Globus pallidus (tissue), 1 donor: ENCODE measurements at places on chromosomes 3 and 15.
A peak's percentile ranks its signal among the peaks of the same experiment; 100 is the strongest.

- DNase-seq: no peak
These were observed 4.9 kb downstream of the MESP2 start for GRCh38 chr15:89781055-89781454.

- no peak for DNase-seq
These were observed 9.7 kb upstream of the DCLK3 start for GRCh38 chr3:36774052-36774451.

- peak; percentile 29 for DNase-seq
These were observed 2.5 kb downstream of the GOLIM4 start for GRCh38 chr3:168093229-168093628.

- no peak for DNase-seq
These were observed 62.0 kb downstream of the ESYT3 start for GRCh38 chr3:138496436-138496835.

DNA sequence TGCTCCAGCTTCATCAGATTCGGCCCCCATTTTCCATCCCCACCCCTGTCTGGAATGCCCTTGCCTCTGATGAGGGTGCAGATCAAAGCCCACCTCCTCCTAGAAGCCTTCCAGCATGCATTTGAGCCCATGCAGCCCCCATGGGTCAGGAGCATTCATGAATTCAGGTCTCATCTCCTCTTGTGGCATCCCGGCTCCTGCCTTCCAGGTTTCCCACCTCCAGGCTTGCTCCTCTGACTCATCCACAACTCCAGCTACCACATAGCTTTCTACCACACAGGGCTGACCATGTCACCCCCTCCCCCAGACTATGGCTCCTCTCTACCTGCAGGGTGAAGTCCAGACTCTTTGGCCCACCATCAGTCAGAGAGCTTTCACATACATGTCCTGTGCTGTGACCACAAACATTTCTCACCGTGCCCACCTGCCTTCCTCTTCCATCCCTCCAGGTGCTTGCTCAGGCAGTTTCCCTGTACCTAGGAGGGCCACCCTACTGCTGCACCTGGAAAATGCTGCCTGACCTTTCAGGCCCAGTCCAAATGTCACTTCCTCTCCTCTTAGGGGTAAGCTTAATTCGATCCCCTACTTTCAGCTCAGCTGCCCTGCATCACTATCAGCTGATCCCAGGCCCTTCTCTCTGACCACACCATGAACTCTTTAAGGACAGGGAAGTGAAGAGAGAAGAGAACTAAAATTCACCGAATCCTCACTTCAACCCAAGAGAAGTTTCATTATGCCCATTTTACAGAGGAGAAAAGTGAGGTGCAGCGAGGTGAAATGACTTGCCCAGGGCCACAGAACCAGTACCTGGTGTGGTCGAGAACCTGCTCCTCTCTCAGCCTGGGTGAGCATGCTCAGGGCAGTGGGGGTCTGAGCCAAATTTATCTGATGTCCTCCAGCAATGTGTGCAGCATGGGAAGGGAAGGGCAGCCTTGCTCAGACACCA lies 13.7 kb upstream of the FGD5 start:
- no peak for DNase-seq

GRCh38 chr3:154791611-154792010 lies 288.5 kb upstream of the MME start:
- DNase-seq: no peak

DNA sequence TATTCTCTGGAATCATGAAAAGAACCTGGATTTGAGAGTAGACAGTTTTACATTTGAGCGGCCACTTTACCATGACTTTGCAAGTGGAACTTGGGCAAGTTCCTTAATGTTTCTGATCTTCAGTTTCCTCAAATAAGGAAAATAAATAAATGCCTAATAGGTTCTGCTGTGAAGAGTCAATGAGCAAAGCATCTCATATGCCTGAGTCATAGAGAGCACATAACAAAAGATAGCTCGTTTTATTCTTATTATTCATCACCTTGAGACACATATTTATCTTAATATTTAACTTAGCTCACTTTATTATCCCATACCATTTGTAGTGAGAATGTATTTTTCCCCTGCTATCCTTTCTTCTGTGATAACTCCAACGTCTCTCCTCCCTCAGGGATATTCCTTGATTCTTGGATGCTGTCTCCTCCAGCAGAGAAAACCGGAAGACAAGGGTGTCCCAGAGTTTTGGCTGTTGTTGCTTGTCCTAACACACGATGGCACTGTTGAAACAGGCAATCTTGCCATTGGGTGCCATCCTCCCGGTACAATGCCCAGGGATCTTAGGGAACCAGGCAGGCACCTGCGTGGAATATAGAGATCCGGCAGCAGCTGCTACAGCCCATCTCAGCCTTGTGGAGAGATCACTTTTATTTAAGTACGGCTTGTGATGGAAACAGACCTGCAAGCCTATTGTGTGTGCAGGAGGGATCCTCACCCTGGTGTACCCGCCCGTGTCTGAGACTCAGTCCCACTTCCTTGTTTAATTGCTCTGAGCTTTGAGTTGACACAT lies 33.3 kb upstream of the VPS33B start:
- DNase-seq: peak; percentile 75

DNA sequence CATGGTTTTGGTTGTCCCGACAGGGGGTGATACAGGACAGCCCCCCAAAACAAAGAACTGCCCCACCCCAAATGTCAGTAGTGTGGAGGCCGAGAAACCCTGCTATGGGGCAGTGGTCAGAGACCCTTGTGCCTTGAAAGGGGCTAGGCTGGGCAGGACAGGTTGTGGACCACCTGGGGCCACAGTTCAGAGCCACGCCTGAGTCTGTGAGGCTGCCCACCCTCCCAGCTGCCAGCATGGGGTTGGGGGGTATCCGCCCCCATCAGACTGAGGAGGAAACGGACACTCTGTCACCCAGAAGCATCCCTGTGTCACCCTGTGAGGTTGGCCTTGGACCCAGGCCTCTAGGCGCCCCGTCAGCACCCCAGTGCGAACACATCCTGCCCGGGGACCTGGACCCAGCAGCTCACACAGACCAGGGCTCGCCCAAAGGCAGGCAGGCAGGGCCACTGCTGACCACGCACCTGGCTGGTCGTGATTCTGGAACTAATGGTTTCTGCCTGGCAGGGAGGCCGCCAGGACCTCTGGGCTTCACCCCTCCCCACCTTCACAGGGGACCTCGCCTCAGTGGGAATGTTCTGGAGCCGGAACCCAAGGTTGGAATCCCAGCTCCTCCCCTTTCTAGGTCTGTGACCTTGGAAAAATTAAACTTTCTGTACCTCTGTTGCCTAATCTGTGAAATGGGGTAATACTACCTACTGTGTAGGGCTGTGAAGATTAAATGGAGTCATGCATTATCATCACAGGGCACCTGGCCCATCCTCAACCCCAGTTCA lies 1.4 kb downstream of the SLC41A3 start:
- no peak for DNase-seq

DNA sequence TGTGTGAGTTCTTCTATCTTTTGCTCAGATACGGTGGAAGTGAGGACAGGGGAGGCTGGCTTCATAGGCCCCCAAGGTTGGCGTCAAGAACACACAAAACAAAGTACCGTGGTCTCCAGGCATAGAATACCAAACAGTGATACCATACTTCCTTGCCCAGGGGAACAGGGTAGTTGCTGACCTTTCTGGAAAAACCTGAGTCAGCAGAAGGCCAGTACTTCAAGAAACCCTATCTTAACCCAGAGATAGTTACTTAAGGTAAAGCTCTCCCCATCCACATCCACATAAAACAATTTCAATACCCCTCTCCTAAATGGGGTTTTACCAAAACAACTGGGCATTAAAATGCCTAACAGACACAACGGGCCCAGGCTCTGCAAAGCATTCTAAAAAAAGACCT lies 29.6 kb upstream of the RPS17 start:
- DNase-seq: no peak

DNA sequence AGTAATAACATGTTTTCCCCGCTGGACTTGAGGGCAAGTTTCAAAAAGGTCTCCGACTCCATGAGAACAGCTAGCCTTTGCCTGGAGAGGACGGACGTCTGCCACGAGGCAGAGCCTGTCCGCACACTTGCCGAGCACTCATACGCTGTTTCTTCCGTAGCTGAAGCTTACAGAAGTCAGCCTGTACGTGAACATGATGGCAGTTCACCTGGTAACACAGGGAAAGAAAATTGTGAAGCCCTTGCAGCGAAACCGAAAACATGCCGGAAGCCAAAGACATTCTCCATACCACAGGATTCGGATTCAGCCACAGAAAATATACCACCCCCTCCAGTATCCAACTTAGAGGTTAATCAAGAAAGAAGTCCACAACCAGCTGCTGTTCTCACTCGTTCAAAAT lies 43.9 kb upstream of the RASA2 start:
- no peak for DNase-seq

DNA sequence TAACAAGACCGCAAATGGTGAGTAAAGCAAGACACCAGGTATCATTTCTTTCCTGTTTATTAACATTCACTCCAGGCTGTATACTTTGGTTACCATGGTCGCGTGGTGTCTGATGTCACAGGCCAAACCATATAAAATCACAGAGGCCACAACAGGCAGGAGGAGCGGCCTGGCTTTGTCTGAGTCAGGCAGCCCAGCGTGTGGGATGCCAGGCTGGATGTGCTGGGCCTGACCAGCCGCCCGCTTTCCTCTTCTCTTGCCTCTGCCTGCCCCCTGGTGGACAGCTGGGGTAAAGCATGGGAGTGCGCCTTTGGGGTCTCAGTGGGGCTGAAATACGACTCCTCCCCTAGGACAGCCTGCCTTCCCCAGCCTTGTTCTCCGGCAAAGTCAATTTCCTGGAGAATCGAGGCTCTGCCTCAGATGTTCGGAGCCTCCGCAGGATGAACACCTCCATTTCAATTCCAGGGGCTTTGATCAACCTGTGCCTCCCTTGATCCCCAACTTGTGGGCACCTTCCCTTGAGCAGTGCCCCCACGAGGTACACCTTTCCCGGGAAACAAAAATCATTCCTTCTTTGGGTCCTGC lies 78.2 kb downstream of the CCNL1 start:
- peak; percentile 91 for DNase-seq

- DNase-seq: peak; percentile 42
These were observed 38.5 kb upstream of the CPB1 start for GRCh38 chr3:148789146-148789545.

GRCh38 chr3:71372241-71372768 lies 211.2 kb downstream of the FOXP1 start:
- no peak for DNase-seq

- no peak for DNase-seq
These were observed 71.7 kb downstream of the RYR3 start for GRCh38 chr15:33382491-33382890.

- no peak for DNase-seq
These were observed 277.4 kb upstream of the NR2E3 start for GRCh38 chr15:71532994-71533393.

GRCh38 chr3:186617036-186617946 lies 4.4 kb downstream of the AHSG start:
- DNase-seq: peak; percentile 71

GRCh38 chr3:113516115-113516505 lies 1.2 kb upstream of the SPICE1 start:
- DNase-seq: no peak

DNA sequence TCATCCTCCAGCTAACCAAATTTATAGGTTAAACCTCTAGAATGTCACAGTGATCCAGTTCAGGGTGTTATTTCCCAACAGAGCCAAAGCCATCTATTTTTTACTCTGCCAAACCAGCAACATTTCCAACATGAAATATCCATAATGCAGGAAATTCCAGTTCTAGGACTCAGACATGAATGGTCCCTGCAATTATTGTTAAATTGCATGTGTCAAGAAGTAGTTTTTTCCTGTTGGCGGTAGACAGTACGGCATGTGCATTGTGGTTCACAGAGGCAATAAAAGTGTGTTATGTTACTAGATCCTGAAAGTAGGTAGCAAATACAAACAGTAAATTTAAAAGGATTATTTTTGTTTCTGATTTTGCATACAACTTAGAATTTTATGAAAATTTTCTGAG lies 215.7 kb upstream of the THBS1 start:
- DNase-seq: no peak

- DNase-seq: no peak
These were observed 51.6 kb upstream of the TCF12 start for GRCh38 chr15:56866803-56867202.

GRCh38 chr3:61595288-61595687 lies 33.9 kb downstream of the PTPRG start:
- no peak for DNase-seq

DNA sequence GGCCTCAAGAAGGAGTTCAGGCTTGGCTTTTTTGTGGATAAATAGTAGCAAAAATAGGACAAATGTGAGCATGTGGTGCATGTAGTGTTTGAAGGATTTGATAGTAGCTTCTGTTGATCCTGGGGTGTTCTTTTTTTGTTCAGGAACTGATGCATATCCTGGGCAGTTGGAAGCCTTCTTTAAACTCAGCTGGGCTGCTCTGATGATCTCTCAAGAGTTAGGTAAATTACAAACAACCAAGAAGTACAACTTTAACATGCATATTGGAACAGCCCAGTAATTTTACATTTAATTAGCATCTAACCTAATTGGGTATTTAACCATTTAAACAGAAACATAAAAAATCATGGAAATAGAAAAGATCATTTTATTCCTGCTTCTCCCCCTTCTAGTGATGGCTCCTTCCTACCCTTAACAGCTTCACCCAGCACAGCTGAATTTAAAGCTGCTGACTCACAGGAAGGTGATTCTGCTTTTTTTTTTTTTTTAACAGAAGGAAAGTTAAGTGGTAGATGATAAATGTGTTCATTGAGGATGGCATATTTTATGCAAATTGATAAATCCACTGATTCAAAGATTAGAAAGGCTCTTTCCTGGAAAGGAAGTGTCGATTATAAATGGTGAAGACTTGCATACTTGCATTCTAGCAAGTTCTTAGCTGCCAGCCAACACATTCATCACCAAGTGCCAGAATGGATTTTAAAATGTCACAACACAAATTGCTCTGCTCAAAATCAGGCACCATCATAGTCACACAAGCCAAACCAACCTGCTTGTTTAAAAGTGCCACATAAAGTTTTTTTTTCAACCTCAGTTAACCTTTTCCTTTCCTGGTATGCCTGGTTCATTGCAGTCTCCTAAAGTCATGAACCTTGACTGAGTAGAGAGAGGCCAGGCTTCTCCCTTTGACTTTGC lies 20.0 kb downstream of the SLC35G2 start:
- no peak for DNase-seq

GRCh38 chr3:101861212-101861788 lies 12.0 kb downstream of the NFKBIZ start:
- DNase-seq: no peak

- no peak for DNase-seq
These were observed 1.6 kb upstream of the TPM1 start for GRCh38 chr15:63040954-63041353.

DNA sequence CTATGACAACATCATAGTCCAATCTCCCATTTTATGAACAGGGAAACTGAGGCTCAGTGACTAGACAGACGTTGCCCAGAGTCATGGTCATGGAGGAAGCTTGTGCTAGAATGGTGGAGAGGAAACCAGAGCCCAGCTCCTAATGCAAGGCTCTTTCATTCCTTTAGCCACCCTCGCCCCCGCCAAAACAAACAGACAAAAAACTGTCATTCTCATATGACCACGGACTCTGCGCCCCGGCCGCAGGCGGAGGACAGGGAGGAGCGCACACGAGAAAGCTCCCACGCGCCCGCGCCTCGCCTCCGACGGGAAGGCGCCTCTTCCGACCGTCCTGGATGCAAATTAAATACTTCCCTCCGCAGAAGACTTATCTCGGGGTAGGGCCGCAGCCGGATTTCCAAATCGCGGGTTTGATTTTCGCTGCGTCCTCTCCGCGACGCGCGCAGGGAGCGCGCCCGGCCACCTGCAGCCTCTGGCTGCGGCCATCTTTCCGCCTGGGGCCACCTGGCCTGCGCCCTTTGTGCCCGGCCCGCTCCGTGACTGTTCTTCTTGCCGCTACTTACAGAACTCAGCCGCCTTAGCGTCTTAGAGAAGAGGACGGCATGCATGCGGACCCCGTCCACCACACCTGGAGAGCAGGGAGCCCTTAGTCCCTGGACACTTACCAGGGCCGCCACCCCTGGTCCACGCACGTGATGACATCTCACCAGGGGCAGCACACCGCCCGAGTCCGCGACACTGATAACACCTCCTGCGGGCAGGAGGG lies 670 bp upstream of the ATP13A3 start:
- no peak for DNase-seq
